ENCODE measurements at places on chromosomes 2 and 18. TPM values are rescaled to one million over a fixed set of nuclear protein-coding genes. Genes with fewer than 3 reads are reported as not detected.
A peak's percentile ranks its signal among the peaks of the same experiment; 100 is the strongest.

The CDC42EP3 gene
- total RNA-seq = 6.9 TPM

The CNDP1 gene
- total RNA-seq = not detected

GRCh38 chr2:207727261-207727660 is 15.8 kb downstream of the CCNYL1 start:
- H3K27ac ChIP-seq = no peak overlapping the region
- H3K36me3 ChIP-seq = no peaks in the 10 kb centered on the region
- DNase-seq = no peak
- no peaks in the 10 kb centered on the region for H3K27me3 ChIP-seq
- no peaks in the 10 kb centered on the region for H3K4me1 ChIP-seq
- H3K4me3 ChIP-seq = no peak overlapping the region

DNA sequence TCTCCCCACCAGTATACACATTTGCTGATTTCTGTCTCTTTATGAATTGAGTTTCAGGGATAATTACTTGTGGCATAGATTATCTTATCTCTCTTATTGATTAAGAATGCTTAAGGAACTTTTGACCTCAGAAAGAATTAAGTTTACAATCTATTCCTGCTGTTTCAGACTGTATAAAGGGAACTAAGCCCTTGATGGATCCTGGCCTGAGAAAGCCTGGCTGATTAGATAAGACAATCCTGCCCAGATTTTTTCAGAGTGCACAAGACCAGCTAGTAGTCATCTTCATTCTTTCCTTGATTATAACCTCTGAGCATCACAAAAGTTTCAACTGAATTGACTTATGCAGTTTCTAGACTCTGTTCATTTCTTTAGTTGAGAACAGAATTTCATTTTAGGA is 22.7 kb upstream of the TFPI start:
- H3K36me3 ChIP-seq = no peaks in the 10 kb centered on the region
- no peak overlapping the region for H3K27ac ChIP-seq
- no peak overlapping the region for H3K4me3 ChIP-seq

DNA sequence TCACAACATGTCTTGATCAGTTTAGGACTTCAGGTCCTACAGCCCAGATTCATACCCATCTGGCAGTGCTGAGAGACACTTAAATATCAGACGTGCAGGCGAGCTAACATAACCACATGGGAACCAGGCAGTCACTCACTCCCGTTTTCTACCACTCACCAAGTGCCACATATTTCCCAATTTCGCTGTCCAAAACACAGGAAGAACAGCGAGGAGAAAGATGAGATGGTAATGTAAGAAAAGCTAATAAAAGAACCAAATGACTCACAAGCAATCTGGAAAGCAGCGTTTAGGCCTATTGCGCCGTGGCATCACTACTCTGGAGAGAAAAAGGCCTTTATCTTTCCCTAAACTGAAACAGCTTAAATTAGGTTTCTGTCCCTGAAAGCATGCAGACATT is 647.8 kb upstream of the SLC39A10 start:
- H3K4me1 ChIP-seq = no peaks in the 10 kb centered on the region
- no peak overlapping the region for H3K4me3 ChIP-seq
- H3K36me3 ChIP-seq = no peaks in the 10 kb centered on the region
- DNase-seq = no peak
- no peaks in the 10 kb centered on the region for H3K27me3 ChIP-seq

- H3K36me3 ChIP-seq = no peaks in the 10 kb centered on the region
- no peak overlapping the region for H3K4me3 ChIP-seq
- DNase-seq = no peak
Measured at GRCh38 chr18:31070206-31070605, 27.7 kb upstream of the DSC3 start.

DNA sequence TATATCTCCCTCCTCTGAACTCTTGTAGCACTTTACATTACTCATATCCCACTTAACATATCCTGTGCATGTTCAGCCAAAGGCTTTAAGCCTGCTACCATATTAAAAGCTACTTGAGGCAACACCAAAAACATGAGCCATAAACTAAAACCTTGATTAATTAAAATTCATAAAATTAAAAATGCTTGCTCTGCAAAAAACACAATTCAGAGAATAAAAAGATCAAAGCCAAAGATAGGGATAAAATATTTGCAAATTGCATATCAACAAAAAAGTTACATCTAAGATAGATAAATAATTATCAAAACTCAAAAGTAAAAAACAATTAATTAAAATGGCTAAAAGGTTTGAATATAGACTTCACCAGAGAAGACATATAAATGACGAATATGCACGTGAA is 495.4 kb upstream of the PIK3C3 start:
- H3K27me3 ChIP-seq = no peaks in the 10 kb centered on the region
- H3K4me1 ChIP-seq = no peaks in the 10 kb centered on the region
- H3K27ac ChIP-seq = no peak overlapping the region
- no peaks in the 10 kb centered on the region for H3K36me3 ChIP-seq
- DNase-seq = no peak

- no peaks in the 10 kb centered on the region for H3K4me1 ChIP-seq
- no peaks in the 10 kb centered on the region for H3K27me3 ChIP-seq
- no peak overlapping the region for H3K27ac ChIP-seq
- H3K36me3 ChIP-seq = no peaks in the 10 kb centered on the region
- H3K4me3 ChIP-seq = no peak overlapping the region
Measured at GRCh38 chr18:10838553-10838952, 310.8 kb downstream of the PIEZO2 start.

DNA sequence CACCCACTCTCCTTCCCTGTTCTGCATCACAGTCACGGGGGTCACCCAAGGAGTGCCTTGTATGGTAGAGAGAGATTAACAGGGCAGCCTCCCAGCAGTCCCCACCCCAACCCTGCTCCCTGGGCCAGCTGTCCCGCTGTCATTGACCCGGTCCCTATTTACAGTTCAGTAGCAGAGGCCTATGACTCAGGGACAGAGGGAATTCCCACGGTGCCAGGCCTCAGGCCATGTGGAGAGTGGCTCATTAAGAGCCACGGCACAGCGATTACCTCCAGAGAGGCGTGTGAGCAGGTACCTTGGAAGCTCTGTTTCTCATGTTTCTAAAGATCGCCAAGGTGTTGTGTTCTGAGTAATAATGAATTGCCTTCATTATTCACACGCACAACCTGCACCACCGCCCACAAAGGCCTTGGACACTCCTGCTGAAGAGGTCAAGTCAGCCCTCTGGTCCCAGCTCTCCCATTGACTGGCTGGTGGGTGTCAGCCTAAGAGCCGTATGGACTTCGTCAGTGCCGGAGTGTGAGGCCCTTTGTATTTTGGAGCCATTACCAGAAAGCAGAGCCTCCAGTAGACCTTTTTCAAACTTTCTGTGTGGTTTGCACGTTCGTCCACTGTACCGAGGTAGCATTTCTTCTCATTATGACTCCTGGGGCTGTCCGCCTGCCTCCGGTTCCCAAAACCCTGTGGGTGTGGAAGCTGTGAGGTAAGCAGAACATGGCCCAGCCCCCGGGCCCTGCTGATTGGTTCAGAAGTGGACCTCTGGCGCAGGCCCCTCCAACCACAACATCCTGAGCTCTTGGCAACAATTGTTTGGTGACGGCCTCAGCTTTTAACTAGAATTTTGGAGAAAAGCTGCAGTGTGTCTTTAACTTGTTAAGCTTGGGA is 47.0 kb downstream of the SERTAD2 start:
- H3K36me3 ChIP-seq = no peaks in the 10 kb centered on the region
- peaks cover 4% of the 10 kb centered on the region for H3K4me1 ChIP-seq
- no peak overlapping the region for H3K4me3 ChIP-seq
- DNase-seq = peak; percentile 75
- H3K27ac ChIP-seq = no peak overlapping the region

DNA sequence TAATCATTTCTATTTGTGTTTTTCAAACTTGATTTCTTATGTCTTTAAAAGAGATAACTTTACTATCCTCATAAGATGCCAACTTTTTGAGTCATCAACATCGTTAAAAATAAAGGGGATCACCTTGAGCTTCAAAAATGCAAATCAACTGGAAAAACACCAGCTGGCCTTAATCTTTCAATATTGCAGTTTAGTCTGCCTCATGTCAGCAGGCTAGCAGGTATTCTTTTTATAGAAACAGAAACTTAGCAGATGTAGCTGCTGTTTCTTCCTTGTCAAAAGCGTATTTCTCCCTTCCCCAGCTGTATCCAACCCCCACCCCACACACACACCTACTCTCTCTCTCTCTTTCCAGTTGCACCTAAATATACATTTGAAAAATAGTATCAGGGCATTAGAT is 154.1 kb upstream of the ZNF804A start:
- H3K4me3 ChIP-seq = no peak overlapping the region
- no peaks in the 10 kb centered on the region for H3K27me3 ChIP-seq
- H3K27ac ChIP-seq = no peak overlapping the region
- no peak for DNase-seq

- H3K36me3 ChIP-seq = no peaks in the 10 kb centered on the region
- no peaks in the 10 kb centered on the region for H3K27me3 ChIP-seq
- H3K4me3 ChIP-seq = no peak overlapping the region
- H3K27ac ChIP-seq = no peak overlapping the region
Measured at GRCh38 chr2:226643030-226643945, 156.3 kb downstream of the IRS1 start.

GRCh38 chr2:15084826-15085489 is 452.4 kb downstream of the LRATD1 start:
- no peaks in the 10 kb centered on the region for H3K36me3 ChIP-seq
- no peak for DNase-seq
- H3K27ac ChIP-seq = no peak overlapping the region
- no peaks in the 10 kb centered on the region for H3K27me3 ChIP-seq
- no peak overlapping the region for H3K4me3 ChIP-seq

- H3K4me3 ChIP-seq = no peak overlapping the region
- no peaks in the 10 kb centered on the region for H3K36me3 ChIP-seq
- no peak overlapping the region for H3K27ac ChIP-seq
- H3K4me1 ChIP-seq = no peaks in the 10 kb centered on the region
- no peaks in the 10 kb centered on the region for H3K27me3 ChIP-seq
Measured at GRCh38 chr2:205463466-205464025, 218.8 kb upstream of the NRP2 start.

GRCh38 chr18:24470805-24471204 is 10.4 kb downstream of the HRH4 start:
- no peaks in the 10 kb centered on the region for H3K27me3 ChIP-seq
- H3K27ac ChIP-seq = no peak overlapping the region
- H3K4me3 ChIP-seq = no peak overlapping the region
- DNase-seq = no peak
- no peaks in the 10 kb centered on the region for H3K4me1 ChIP-seq

DNA sequence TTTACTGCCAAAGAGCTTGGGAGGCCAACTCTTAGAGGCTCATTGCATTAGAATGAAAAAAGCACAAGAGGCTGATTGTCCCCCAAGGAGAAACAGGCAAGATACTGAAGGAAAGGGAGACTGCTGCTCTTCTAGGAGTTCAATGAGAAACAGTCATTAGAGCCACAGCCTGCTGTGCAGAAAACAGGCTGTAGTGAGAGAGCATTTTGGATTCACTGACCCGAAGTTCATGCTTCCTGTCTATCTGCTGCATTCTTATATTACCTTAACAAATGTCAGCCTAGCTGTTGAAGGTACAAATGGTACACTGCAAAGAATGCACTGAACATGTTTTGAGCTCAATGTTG is 423.3 kb downstream of the SETBP1 start:
- H3K27ac ChIP-seq = no peak overlapping the region
- no peaks in the 10 kb centered on the region for H3K4me1 ChIP-seq
- H3K27me3 ChIP-seq = no peaks in the 10 kb centered on the region
- H3K36me3 ChIP-seq = no peaks in the 10 kb centered on the region
- H3K4me3 ChIP-seq = no peak overlapping the region

DNA sequence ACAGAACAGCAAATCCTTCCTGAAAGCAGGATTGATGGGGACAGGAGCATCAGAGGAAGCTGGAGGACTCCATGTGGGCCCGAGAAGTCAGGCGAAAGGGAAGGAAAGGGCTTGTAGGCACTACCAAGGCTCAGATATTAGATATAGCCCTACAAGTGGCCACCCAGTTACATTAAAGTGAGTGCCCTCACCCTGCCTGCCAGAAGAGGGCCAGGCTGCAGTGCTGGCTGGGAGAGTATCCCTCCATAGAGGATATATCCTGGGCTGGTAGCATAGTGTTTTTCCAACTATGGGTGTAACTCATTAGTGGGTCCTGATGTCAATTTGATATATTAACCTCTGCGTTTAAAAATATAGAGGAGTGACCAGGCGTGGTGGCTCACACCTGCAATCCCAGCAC is 285.2 kb downstream of the MYCN start:
- H3K4me3 ChIP-seq = no peak overlapping the region
- no peaks in the 10 kb centered on the region for H3K27me3 ChIP-seq
- DNase-seq = no peak
- no peaks in the 10 kb centered on the region for H3K36me3 ChIP-seq
- no peak overlapping the region for H3K27ac ChIP-seq

GRCh38 chr2:16167870-16168426 is 227.6 kb downstream of the MYCN start:
- no peaks in the 10 kb centered on the region for H3K36me3 ChIP-seq
- no peak overlapping the region for H3K4me3 ChIP-seq
- no peaks in the 10 kb centered on the region for H3K27me3 ChIP-seq
- no peaks in the 10 kb centered on the region for H3K4me1 ChIP-seq

DNA sequence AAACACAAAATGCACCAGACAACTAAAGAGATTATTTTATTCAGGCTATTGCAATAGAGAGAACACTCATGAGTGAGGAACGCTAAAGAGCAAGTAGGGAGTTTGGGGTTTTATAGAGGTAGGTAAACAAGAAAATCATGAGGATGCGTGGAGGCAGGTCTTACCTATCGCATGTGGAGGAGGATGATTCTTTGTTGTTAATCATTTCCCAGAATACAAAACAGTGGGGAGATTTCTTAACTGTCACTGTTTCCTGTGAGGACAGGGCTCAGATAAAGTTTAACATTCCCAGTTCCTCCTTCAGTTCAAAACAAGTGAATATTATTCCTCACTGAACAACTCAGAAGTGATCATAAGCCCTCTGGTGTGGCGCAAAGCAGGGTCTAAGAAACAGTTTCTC is 156.1 kb upstream of the MGAT5 start:
- no peaks in the 10 kb centered on the region for H3K36me3 ChIP-seq
- H3K27me3 ChIP-seq = no peaks in the 10 kb centered on the region
- H3K4me1 ChIP-seq = no peaks in the 10 kb centered on the region
- no peak overlapping the region for H3K4me3 ChIP-seq
- no peak overlapping the region for H3K27ac ChIP-seq

DNA sequence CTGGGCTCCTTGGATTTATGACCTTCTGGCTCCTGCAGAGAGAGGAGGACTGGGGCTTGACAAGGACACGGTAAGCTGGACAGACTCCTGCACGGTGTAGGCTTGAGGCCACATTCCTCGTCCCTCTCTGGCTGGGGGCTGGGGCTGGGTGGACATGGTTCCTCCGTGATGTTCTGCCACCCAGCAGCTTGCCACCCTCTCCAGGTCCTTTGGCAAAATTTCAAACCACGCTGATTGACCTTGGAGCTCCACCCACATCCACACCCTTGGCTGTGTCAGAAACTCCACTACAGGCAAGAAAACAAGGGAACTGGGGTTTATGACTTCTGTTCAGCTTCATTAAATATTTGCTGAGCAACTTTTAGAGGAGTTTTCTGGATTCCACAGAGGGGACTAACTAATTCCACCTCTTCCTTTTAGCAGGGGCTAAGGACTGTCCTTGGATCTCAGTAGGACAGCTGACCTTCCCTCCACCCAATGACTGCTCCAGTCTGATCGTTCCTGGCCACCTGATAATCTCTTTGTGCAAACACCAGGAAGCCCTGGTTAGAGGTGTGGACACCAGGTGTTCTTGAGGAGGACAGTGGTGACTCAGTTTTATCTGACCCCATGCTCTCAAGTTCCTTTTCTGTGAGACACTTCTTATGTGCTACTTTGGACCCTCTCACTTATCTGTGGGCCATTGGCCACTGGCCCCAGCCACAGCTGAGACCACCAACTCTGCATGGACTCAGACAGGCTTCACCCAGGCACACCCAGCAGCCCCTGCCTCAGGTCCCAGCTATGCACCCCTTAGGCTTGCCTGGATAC is 29.3 kb downstream of the GPR55 start:
- H3K36me3 ChIP-seq = no peaks in the 10 kb centered on the region
- H3K4me1 ChIP-seq = no peaks in the 10 kb centered on the region
- DNase-seq = no peak
